ENCODE measurements at places on chromosomes 6 and 20. TPM values are rescaled to one million over a fixed set of nuclear protein-coding genes. Genes with fewer than 3 reads are reported as not detected.

The DNPH1 gene
- 68.4 TPM for total RNA-seq

DNA sequence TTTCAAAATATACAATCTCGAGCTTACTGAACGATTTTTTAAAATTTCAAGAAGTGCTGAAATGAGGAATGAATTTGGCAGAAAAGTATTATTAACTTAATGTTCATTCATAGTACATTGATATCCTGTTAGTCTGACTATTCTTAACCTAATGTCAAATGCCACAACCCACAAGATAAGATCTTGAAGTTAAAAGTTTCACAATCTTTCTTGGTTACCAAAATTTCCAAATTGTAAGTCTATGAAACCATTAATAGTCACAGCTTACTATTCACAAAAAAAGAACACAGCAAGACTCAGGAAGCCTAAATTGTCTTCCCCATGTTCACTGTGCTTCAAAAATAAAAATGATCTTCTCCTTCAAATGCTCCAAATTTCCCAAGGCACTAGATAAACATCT lies 71.3 kb downstream of the HACE1 start:
- H3K4me1 ChIP-seq = no peaks in the 10 kb centered on the region
- H3K27me3 ChIP-seq = no peaks in the 10 kb centered on the region
- no peaks in the 10 kb centered on the region for H3K36me3 ChIP-seq
- DNase-seq = no peak
- no peak overlapping the region for H3K4me3 ChIP-seq

DNA sequence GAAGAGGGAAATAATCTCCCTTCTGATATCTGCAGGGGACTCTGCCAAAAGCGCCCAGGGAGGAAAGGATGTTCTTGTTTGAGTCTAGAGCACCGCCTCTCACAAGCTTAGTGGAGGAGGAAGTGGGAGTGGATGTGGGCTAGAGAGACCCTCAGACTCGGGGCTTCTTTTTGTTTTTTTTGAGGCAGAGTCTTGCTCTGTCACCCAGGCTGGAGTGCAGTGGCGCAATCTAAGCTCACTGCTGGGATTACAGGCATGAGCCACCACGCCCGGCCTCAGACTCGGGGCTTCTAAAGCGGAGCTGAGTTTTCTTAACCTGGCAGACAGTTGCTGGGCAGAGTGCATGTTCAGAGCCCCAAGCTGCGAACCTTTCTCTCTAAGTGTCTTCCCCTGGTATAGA lies 310.8 kb downstream of the BMP7 start:
- no peak overlapping the region for H3K4me3 ChIP-seq
- H3K27me3 ChIP-seq = no peaks in the 10 kb centered on the region
- no peak for DNase-seq
- H3K4me1 ChIP-seq = no peaks in the 10 kb centered on the region
- H3K36me3 ChIP-seq = no peaks in the 10 kb centered on the region
- H3K27ac ChIP-seq = no peak overlapping the region

The OR2H1 gene
- total RNA-seq = not detected

GRCh38 chr6:2853769-2854395 lies 12.2 kb upstream of the SERPINB1 start:
- no peaks in the 10 kb centered on the region for H3K27me3 ChIP-seq
- no peaks in the 10 kb centered on the region for H3K36me3 ChIP-seq
- peak overlapping the region; percentile 35 for H3K4me3 ChIP-seq
- DNase-seq = peak; percentile 52

GRCh38 chr6:167517254-167517916 lies 192.5 kb downstream of the TTLL2 start:
- no peak for DNase-seq
- no peak overlapping the region for H3K4me3 ChIP-seq
- no peaks in the 10 kb centered on the region for H3K36me3 ChIP-seq
- no peaks in the 10 kb centered on the region for H3K4me1 ChIP-seq

GRCh38 chr6:15943423-15943822 lies 185.5 kb upstream of the MYLIP start:
- no peaks in the 10 kb centered on the region for H3K36me3 ChIP-seq
- no peaks in the 10 kb centered on the region for H3K4me1 ChIP-seq
- H3K4me3 ChIP-seq = no peak overlapping the region
- no peaks in the 10 kb centered on the region for H3K27me3 ChIP-seq

GRCh38 chr20:58293453-58293852 lies 16.1 kb upstream of the RAB22A start:
- no peak overlapping the region for H3K27ac ChIP-seq
- H3K4me3 ChIP-seq = no peak overlapping the region
- no peaks in the 10 kb centered on the region for H3K27me3 ChIP-seq
- no peak for DNase-seq

- no peaks in the 10 kb centered on the region for H3K27me3 ChIP-seq
- H3K27ac ChIP-seq = no peak overlapping the region
- no peak overlapping the region for H3K4me3 ChIP-seq
- no peak for DNase-seq
- peaks cover 6% of the 10 kb centered on the region for H3K4me1 ChIP-seq
- no peaks in the 10 kb centered on the region for H3K36me3 ChIP-seq
These were observed 21.7 kb upstream of the TGM2 start for GRCh38 chr20:38186788-38187221.

GRCh38 chr6:80907831-80908230 lies 801.4 kb downstream of the BCKDHB start:
- no peaks in the 10 kb centered on the region for H3K27me3 ChIP-seq
- no peaks in the 10 kb centered on the region for H3K36me3 ChIP-seq
- no peak overlapping the region for H3K27ac ChIP-seq
- no peaks in the 10 kb centered on the region for H3K4me1 ChIP-seq
- no peak overlapping the region for H3K4me3 ChIP-seq

DNA sequence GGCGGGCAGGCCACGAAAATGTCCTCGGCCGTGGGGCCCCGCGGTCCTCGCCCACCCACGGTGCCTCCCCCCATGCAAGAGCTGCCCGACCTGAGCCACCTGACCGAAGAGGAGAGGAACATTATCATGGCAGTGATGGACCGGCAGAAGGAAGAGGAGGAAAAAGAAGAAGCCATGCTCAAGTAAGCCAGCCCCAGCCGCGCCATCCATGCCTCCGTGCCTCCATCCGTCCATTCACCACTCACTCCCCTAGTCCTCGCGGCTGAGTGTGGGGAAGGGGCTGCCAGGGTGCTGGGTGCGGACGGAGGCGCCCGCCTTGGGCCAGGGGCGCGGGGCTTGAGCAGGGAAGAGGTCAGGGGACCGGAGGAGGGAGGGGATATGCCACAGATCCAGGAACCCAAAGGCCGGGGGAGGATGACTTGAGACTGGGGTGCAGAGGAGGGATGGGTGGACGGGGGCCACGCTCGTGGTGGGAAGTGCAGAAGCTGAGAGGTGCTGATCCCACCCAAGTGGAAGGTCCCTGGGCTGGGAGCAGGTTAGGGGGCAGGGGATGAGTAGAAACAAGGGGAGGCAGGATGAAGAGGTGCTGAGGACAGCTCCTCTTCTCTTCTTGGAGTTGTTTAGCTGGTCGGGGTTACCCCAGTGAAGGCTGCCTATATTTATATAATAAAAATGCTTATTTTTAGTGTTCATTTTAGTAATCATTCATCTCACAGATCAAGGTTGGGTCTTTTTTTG lies 825 bp downstream of the RIMS1 start:
- H3K4me1 ChIP-seq = no peaks in the 10 kb centered on the region
- no peak overlapping the region for H3K27ac ChIP-seq
- no peaks in the 10 kb centered on the region for H3K36me3 ChIP-seq

The RUNX2 gene
- 0.26 TPM for total RNA-seq

The FAXC gene
- total RNA-seq = 11.3 TPM

Measured in uterus (tissue), 4 donors.